ENCODE measurements at places on chromosomes 2 and 18.

GRCh38 chr2:133418671-133419070, 149.6 kb downstream of the NCKAP5 start:
- DNase-seq = no peak

GRCh38 chr2:25281522-25281921, 60.2 kb downstream of the DNMT3A start:
- no peak for DNase-seq

- DNase-seq = no peak
Measured at GRCh38 chr2:85436836-85437487, 18.4 kb downstream of the SH2D6 start.

- DNase-seq = no peak
Measured at GRCh38 chr2:162265666-162266459, 22.6 kb upstream of the FAP start.

- DNase-seq = no peak
Measured at GRCh38 chr2:120111193-120111592, 98.3 kb downstream of the EPB41L5 start.

DNA sequence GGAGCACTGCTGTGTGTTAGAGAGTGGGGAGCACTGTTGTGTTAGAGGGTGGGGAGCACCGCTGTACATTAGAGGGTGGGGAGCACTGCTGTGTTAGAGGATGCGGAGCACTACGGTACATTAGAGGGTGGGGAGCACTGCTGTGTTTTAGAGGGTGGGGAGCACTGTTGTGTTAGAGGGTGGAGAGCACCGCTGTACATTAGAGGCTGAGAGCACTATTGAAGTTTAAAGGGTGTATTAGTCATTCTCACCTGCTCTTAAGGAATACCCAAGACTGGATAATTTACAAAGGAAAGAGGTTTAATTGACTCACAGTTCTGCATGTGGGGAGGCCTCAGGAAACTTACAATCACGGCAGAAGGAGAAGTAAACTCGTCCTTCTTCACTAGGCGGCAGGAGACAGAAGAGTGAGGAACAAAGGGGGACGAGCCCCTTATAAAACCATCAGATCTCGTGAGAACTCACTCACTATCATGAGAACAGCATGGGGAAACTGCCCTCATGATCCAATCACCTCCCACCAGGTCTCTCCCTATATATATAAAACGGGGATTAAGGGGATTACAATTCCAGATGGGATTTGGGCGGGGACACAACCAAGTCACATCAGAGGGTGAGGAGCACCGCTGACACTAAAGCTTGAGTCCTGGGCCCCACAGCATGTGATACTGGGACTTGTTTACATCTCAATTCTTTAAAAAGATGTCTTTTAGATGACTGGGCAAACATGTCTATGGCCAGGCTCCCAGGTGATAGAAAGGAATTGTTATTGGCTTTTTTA, 19.5 kb upstream of the AGXT start:
- no peak for DNase-seq

- peak; percentile 15 for DNase-seq
Measured at GRCh38 chr2:40105593-40105992, 326.5 kb upstream of the THUMPD2 start.

GRCh38 chr18:25281556-25281955, 70.4 kb downstream of the ZNF521 start:
- no peak for DNase-seq

DNA sequence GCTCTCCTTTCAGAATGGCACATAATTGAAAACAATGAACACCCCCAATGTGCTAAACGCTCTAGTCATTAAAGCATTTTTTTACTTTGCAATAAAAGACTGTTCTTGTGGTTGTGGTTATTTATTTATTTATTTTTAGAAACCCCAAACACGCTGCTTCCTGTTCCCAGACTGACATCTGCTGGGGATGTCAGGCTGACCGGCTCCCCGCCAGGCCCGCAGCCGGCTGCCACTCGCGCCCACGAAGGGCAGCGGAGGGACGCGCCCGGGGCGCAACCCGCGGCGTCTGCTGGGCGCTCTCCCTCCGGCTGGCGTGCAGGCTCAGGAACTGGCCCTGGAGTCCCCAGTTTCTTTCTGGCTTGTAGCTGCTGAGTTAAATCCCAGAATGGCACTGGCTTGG, 83.1 kb upstream of the SP3 start:
- DNase-seq = no peak

DNA sequence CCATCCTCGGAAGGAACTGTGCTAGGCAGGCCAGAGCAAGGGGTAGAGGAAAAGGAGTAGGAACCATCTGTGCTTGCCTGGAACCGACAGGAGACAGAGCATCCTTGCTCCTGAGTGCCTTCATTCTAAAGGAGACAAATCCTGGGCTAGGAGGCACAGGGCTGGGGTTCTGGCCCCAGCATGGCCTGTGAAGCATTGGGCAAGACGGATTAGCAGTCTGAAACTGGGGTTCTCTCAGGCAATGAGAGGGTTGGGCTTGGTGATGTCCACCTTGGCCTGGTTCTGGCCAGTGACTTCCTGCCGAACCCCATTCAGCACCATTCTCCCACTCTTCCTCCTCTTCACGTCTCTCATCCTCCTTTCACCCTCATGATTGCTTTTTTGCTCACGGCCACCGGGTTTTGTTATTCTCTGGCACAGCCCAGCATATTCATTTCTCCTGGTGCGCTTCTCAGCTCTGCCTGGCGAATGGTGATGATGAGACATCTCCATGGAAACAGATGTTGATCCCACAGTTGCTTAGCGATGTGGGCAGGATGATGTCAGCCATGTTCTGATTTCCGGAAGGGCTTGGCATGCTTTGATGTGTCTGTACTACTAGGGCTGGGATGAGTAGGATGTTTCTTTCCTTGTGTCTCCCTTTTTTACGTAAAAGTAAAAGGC, 127.7 kb downstream of the CAPN13 start:
- DNase-seq = no peak

DNA sequence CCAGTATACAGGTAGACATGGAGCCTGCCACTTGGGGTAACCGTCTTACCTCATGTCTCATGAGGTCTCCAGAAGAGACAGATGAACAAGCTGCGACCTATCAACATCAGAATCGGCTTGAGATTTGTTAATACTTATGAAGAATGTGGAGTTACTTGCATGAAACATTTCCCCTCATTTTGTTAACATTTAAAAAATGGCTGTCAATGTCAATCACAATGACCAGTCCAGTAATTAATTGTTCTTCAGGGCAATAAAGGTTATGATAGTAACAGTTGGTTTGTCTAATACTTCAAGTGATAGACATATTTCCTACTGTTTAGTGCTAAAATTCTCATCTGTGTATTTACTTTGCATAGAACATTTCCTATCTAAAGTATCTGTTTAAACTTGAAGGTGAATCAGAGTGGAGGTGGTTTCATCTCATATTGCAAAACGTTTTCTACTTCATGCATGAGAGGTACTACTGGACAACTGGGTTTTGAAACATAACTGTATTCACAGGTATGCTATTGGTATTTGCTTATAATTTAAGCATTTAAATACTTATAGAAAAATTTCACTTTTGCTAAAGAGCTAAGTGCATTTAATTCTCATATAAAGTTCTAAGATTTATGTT, 15.1 kb downstream of the SERTAD2 start:
- no peak for DNase-seq

GRCh38 chr2:145380436-145381017, 860.6 kb upstream of the ZEB2 start:
- no peak for DNase-seq

- DNase-seq = no peak
Measured at GRCh38 chr2:172655838-172656573, 79.6 kb upstream of the RAPGEF4 start.

GRCh38 chr18:27839141-27839540, 337.8 kb downstream of the CDH2 start:
- no peak for DNase-seq

DNA sequence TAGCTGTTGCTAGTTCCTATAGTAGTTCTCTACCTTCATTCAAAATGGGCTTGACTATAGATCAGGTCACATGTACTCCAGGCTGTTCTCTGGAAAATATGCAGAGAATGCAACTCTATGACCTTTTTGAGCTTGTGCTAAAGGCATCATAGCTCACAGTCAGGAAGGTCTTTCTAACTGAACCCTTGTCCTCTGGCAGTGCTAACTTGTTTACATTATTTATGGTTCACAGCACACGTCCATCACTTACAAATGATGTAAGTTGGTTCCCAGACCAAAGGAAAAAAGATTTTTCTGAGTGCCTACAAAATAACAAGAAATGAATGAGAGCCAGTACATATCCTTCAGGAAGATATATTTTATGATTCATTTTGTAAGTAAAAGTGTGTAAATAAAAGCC, 236.1 kb downstream of the GCA start:
- DNase-seq = no peak

GRCh38 chr18:45166341-45166835, 448.9 kb upstream of the SLC14A2 start:
- DNase-seq = no peak

GRCh38 chr2:240329116-240329665, 106.3 kb upstream of the GPC1 start:
- no peak for DNase-seq

GRCh38 chr18:11996190-11996754, 15.0 kb downstream of the IMPA2 start:
- DNase-seq = no peak

- DNase-seq = no peak
Measured at GRCh38 chr18:58359620-58360019, 269.3 kb downstream of the ALPK2 start.

- DNase-seq = no peak
Measured at GRCh38 chr2:190068764-190069163, 6.2 kb upstream of the MSTN start.

DNA sequence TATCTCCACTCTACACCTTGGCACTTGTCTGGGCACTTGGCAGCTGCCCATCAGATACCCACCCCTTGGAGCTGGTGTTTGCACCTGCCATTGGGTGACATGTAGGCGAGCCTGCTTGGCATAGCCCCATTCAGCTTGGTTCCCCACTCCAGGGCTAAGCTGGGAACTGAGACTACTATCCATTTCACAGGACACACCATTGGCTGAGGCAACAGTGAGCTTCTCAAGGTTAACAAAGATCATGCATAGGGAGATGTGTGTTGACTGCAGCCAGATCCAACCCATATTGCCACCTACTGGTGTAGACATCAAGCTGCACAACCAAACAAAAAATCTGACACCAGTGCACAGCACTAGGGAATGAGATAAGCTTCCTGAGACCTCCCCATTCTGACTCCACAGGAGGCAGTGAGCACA, 1389.8 kb upstream of the TMEFF2 start:
- no peak for DNase-seq

DNA sequence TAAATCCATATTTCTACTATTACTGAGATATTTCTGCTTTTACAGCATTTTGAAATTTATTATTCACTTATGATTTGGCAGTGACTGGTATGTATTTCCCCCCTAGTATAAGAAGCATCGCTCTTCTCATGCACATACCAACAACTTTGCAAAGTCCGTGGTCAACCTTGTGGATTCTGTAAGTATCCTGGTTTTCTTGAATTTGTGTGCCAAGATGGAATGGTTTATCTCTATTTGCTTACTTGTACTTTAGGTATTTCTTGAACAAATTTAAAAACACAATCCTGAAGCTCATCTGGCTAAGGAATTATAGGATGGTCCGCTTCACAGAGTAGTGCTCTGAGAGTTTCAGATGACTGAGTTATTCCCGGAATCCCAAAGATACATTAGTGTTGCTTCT, 85.0 kb upstream of the FAM237A start:
- DNase-seq = no peak

GRCh38 chr2:20534913-20535801, 88.3 kb downstream of the RHOB start:
- no peak for DNase-seq

- no peak for DNase-seq
Measured at GRCh38 chr2:207674826-207675225, 36.6 kb upstream of the CCNYL1 start.

DNA sequence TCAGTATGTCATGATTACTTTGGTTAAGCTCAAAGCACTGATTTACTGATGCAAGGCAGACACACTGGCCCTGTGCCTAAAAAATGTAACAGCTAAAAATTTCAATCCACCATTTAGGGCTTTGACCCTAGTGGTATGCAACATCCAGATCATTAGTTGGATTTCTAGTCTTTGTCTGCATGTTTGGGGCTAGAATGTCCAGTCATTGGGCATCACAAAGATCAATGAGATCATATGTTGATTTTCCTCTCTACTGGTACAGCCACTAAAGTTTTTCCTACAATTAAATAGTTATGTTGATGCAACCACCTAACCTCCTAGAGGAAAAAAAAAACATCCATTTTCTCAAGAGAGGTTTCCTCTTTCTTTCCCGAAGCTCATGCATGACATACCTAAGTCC, 53.4 kb upstream of the REV1 start:
- DNase-seq = no peak

All from NCI-H2107 (cell line).